ENCODE measurements at places on chromosomes 6 and 20.

DNA sequence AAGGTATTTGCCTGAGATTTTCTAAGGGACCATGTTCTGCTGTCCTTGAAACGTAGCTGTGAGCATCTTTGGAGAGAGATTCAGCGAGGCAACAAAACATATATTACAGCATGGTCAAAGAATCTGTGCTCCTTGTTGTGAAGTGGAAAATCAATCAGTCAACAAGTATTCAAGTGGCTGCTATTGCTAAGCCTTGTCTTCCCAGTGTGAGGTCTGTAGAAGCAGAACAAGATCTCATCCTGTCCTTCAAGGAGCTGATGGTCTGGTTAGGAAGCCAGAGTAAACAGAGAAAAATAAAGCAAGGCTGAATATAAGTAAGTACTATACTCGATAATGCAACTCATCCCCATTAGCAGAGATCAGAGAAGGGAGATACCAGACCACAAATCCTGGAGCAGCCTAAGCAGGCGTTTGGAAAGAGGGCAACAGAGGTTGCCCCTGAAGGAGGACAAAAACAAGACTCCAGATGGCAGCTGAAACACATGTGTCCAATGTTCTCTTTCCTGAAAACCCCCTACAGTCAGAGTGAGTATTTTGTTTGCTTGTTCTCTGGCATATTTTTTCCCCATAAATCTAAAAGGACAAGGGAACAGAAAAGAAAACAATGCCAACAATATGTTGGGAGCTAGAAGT is 392.0 kb downstream of the SYNE1 start:
- peak; percentile 41 for DNase-seq

- DNase-seq, result peak; percentile 9
Observed at GRCh38 chr6:160733050-160733646, 31.1 kb downstream of the PLG start.

- no peak for DNase-seq
Observed at GRCh38 chr6:136486357-136486756, 63.9 kb downstream of the MAP7 start.

GRCh38 chr6:112038756-112039430 is 15.0 kb upstream of the CCN6 start:
- peak; percentile 32 for DNase-seq

- DNase-seq, result no peak
Observed at GRCh38 chr6:3801960-3802359, 47.2 kb upstream of the FAM50B start.

GRCh38 chr6:7568021-7568420 is 22.0 kb upstream of the SNRNP48 start:
- DNase-seq, result peak; percentile 81

DNA sequence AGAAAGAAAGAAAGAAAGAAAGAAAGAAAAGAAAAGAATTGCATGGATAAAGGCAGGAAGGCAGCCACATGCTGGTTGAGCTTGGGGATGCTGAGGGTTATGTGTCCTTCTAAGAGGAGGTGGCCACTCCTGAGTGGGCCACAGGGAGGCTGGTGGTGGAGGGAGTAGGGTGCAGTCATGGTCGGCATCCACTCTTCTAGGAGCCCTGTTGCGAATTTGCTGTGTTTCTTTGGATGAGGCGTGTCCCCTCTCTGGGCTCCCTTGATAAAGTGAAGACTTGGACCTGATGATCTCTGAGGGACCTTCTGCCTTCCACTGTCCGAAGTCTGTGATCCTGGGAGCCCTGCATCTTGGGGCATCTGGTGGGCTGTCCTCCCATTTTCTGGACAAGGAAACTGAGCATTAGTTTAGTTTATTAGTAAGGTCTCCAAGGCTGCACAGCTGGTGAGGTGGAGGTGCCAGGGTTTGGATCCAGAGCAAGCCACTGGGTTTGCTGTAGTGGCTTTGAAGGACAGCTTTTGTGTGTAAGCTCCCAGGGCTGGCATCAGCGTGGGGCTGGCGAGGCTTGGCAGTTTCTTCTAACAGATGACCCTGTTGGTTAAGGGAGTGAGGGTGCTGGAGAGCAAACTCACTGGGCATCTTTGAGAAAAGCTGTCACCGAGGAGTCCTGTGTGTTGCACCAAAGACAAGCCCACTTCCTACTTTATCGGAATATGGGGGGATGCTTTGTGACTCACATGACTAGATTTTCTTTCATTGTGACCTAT is 4.3 kb downstream of the DLGAP4 start:
- DNase-seq, result no peak

- peak; percentile 32 for DNase-seq
Observed at GRCh38 chr6:143802833-143803565, 40.1 kb upstream of the LTV1 start.

- no peak for DNase-seq
Observed at GRCh38 chr6:169528755-169529154, 173.1 kb downstream of the WDR27 start.

DNA sequence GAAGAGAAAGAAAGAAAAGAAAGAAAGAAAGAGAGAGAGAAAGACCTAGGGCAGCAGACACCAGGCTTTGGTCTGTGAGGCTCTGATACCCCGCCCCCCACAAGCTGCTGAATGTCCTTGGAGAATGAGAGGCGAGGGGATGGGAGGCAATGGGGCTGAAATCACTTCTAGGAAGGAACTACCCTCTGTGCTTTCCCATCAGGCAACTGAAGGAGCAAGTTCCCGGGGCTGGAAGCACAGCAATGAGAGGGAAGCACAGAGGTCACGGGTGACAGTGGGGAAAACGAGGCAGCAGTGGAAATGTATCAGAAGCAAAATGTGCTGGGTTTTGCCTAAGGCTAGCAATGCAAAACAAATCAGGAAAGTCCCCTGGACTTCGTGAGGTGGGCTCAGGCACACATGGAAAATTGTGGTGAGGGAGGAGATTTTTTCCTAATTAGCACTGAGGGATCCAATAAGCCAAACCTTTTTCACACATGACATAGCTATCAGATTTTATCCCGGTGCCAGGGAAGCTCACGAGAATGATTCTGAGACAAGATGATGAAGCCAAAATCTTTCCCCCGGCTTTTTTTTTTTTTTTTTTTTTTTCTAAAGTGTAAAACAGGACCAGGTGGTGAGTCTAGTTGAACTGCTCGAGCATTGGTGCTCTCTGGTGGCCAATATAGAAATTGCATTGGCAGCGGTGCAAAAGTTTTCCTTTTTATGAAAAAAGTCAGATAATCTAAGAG is 16.8 kb upstream of the ARFGEF2 start:
- peak; percentile 65 for DNase-seq

Data from EH (cell line).